Activated CD8-positive, alpha-beta memory T cell treated with anti-CD3 and anti-CD28 coated beads, Interleukin-2, amount 50 U/mL, for 4 hours (primary cell): ENCODE measurements at places on chromosomes 6 and 20.

- no peak for DNase-seq
Observed at GRCh38 chr6:41332842-41333736, 2.3 kb upstream of the NCR2 start.

GRCh38 chr6:170051229-170052172 is 239.4 kb downstream of the DLL1 start:
- DNase-seq = no peak

- no peak for DNase-seq
Observed at GRCh38 chr6:5083307-5083583, 1.9 kb upstream of the PPP1R3G start.

- DNase-seq = no peak
Observed at GRCh38 chr6:10412461-10413261, 2.2 kb downstream of the TFAP2A start.

- no peak for DNase-seq
Observed at GRCh38 chr6:25218346-25218745, 60.8 kb upstream of the CARMIL1 start.

- DNase-seq = no peak
Observed at GRCh38 chr6:19070520-19070919, 683.4 kb downstream of the RNF144B start.

DNA sequence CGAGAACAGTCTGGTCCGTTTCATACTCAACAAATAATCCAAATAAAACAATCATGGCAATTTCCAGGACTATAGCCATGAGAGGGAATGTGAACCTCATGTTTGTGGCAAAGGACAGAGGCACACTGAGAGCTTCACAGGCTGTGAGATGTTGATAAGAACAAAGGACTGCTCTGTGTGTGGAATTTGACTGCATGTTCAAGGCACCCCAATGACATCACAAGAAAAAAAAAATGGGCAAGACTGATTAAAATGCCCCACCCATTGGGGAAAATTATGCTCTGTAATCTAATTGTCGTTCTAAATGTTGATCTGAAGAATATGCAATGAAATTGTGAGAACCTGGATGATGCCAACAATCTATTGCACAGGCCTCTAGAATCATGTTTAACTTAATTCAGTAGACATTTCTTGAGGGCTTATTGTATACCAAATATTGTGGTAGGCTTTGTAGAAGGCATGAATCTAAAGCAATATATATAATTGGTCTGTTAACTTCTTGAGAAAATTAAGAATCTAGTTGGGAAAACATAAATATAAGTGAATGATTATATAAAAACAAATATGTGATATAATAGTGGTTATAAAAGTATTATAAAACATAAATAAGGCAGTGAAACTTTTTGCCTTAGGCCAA is at the start of gene RHAG:
TSS of gene RHAG (minus strand) at position 127 of the 637 bp plus-strand sequence. CDS start at position 100, 27 bp downstream.
- DNase-seq = no peak

GRCh38 chr20:61387204-61387953 is 135.3 kb downstream of the CDH4 start:
- DNase-seq = no peak

- no peak for DNase-seq
Observed at GRCh38 chr6:123849406-123849805, 45.7 kb downstream of the NKAIN2 start.

- no peak for DNase-seq
Observed at GRCh38 chr20:1816384-1817381, 78.5 kb upstream of the SIRPA start.

DNA sequence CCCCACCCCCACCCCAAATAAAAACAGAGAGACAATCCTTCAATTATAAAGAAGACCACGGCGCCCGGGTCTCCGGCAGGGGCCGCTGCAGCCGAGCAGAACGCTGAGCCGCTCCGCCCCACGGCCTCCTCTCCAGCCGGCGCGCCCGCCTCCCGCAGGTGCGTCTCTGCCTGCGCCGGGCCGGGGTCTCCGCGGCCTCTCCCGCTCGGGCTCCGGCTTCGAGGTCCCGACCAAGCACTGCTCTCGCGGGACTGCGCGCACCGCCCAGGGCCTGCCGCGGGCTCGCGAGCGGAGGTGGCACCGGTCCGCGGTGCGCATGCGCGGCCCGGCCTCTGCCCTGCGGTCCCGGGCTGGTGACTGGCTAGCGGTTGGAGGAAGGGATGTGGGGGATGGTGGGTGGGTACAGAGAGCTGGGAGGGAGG is 241 bp upstream of the SIRT5 start:
- DNase-seq = peak; percentile 95

DNA sequence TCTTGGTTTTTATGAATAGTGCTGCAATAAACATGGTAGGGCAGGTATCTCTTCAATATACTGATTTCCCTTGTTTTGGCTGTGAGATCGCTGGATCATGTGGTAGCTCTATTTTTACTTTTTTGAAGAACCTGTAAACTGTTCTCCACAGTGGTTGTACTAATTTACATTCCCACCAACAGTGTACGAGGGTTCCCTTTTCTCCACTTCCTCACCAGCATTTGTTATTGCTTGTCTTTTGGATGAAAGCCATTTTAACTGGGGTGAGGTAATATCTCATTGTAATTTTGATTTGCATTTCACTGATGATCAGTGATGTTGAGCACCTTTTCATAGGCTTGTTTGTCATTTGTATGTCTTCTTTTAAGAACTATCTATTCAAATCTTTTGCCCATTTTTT is 8.0 kb upstream of the ARG1 start:
- DNase-seq = no peak

DNA sequence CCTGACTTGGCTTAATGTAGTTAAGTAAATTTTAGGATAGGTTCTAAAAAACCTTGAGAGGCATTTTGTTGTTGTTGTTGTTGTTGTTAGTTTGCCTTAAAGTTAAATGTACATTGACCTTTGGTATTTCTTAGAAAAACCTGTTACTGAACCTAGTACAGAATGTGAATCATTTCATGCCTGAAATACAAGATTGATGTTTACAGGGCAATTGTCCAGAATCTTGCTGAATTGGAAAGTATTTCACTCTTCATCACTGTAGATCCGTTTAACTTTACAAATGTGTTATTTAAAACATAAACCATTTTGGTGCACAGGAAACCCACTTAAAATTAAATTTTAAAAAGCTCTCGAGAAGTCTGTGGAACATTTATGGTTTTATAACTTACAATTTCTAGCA is 75.0 kb downstream of the CEP57L1 start:
- DNase-seq = no peak

DNA sequence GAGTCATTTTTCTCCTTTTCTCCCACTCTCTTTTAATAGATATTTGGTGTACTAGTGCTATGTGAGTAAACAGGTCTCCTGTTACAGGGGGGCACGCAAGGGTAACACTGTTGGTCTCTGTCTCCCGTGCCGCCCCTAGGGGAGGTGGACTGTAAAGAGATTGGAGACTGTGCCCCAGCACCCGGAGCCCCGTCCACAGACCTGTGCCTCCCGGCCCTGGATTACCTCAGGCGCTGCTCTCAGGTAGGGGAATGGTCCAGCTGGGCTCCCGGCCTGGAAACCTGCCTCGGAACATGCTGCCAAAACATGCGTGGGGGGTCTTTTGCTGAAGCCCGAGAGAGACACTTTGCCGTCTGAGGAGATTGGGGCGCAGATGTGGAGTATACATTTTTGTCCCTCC is 66.4 kb upstream of the SMIM28 start:
- DNase-seq = no peak

DNA sequence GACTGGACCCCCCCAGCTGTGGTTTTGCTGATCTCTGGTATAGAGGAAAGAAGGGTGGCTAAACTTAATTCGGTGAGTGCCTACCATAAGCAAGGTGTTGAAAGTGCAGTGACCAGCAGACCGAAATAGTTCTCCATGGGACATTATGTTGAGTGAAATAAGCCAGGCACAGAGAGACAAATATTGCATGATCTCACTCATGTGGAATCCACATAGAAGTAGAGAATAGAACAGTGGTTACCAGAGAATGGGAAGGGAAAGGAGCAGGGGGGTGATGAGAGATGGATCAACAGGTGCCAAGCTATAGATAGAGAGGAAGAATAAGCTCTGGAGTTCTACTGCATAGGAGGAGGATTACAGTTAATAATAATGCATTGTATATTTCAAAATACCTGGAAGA is 9.7 kb upstream of the GCNT2 start:
- no peak for DNase-seq

DNA sequence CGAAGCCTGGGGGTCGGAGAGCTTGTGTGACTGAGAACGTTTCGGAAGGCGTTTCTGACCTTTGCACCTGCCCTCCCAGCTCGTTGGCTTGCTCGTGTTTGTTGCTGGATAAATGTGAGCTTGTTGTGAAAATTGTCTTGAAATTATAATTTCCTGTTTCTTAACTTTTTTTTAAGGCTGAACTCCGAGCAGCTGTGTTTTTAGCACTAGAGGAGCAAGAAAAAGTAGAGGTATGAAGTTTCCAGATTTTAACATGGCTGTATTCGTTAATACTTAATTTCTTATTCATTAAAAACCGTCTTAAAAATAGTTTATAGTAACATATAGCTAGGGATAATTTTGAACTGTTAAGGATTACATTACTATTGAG is 672 bp downstream of the CEP43 start:
- DNase-seq = no peak

DNA sequence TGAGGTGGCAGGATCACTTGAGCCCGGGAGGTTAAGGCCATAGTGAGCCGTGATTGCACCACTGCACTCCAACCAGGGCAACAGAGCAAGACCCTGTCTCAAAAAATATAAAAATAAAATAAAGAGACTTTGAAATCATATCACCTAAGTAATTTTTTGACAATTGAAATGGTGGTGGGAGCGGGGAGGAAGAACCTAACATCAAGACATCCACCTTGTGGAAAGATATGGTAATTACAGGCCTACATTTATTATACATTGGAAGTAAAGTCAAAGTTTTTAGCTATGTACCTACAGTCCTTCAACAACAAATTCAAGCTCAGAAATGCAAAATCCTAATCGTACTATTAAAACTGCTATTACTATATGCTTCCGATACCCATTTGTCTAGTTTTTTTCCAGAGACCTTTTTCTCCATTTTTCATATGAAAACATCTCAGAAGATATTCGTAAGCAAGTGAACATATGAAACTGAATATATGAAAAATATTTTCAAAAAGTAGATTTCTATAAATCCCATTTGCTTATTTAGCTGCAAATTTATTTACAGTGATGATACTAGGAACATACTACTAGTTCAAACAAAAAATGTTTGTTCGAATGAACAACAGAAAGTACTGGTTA is 83.3 kb downstream of the SYCP2 start:
- no peak for DNase-seq

- no peak for DNase-seq
Observed at GRCh38 chr6:74113901-74114300, 417.9 kb downstream of the CD109 start.

- DNase-seq = no peak
Observed at GRCh38 chr6:39617520-39617919, 107.7 kb downstream of the KIF6 start.

GRCh38 chr6:126761854-126762253 is 356.6 kb upstream of the RSPO3 start:
- DNase-seq = no peak

DNA sequence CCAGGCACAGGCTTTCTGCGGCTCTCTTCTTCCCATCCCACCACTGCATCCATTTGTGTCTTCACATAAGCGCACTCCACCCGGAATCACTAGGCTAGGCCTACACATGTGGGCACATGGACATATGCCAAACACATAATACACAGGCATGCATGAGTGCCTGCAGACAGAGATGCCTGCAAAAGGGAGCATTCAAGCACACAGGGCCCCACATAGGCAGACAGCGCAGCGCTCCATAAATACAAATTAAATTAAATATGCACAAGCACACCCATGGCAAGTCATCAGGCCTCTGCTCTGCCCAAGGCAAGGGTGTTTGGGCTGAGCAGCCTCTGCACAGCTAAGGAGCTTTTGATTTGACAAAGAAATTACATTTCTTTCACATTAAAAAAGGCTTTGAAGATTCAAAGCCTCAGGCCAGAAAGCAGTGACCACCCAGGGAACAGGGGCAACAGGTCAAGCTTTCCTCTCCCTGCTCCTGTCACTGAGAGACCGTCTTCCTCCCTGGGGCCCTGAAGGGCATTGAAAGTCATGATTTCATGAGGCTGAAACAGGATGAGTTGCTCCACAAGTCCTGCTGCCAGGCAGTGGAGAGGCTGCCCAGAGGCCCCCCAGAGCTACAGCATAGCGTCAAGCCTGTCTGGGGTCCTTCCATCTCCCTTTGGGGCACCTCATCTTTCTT is 134.2 kb upstream of the LRFN2 start:
- DNase-seq = no peak

GRCh38 chr6:106927531-106928398 is 46.8 kb downstream of the CD24 start:
- DNase-seq = peak; percentile 15

DNA sequence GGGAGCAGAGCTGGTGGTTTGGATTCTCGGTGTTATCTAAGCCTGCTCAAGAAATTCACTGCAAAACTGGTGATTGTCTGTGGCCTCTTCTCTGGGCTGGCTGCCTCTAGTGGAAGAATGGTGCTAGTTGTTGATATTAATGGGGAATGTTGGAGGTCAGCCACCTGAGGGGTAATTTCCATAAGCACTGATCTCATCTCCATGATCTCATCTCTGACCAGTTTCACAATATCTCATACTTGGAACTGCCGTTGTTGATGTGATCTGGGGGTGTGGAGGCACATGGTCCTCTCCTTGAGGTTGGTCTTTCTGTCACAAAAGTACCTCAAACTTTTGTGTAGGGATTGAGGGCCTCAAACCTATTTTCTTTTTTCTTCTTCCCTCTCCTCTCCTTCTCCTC is 102.6 kb downstream of the CD109 start:
- DNase-seq = no peak

DNA sequence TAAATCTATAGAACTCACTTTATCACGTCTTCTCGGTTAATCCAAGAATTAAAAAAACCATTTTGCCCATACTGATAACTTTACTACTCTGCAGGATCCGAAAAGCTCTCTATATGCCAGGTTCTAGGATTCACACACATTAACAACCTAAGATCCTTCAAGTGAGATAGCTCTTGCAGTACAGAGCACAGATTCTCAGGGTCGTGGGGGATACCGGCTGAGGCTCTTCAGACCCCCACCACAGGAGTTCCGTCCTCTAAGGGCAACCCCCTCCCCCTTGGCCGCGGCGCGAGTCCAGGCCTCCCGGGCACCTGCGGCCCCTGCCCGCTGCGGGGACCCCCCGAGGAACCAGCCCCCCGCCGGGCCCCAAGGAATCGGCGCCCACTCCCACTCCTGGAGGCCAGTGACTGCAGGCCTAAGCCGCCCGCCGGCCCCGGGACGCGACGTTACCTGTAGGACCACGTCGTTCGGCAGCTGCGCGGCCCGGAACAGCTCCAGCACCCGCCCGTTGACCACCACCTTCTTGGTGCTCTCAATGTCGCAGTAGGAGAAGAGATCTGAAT is 892 bp downstream of the REPS1 start:
- no peak for DNase-seq

GRCh38 chr20:62694106-62694505 is 14.5 kb upstream of the NTSR1 start:
- DNase-seq = no peak

DNA sequence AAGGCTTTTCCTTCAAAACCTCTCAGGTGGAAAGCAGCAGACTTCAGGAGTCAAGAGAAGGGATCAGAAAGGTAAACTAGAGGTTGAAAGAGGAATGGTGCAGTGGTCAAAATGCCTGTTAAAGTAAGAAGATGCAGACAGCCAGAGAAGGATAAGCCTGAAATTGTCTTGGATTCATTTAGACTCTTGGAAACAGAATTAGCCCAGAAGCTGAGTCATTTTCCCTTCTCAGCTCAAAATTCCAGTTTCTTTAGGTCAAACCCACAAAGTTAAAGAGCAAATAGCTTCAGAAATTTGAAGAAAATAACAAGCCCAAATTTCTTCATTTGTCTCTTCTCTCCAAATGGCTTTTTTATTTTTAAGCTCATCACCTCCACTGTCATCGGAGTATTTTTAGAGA is 73.9 kb downstream of the DHX35 start:
- no peak for DNase-seq
